SJSA1 (cell line): ENCODE measurements at places on chromosomes 7 and 10. TPM values are rescaled to one million over a fixed set of nuclear protein-coding genes. Genes with fewer than 3 reads are reported as not detected.
A peak's percentile ranks its signal among the peaks of the same experiment; 100 is the strongest.

GRCh38 chr7:28818996-28819395 lies 139.1 kb downstream of the TRIL start:
- DNase-seq = no peak

DNA sequence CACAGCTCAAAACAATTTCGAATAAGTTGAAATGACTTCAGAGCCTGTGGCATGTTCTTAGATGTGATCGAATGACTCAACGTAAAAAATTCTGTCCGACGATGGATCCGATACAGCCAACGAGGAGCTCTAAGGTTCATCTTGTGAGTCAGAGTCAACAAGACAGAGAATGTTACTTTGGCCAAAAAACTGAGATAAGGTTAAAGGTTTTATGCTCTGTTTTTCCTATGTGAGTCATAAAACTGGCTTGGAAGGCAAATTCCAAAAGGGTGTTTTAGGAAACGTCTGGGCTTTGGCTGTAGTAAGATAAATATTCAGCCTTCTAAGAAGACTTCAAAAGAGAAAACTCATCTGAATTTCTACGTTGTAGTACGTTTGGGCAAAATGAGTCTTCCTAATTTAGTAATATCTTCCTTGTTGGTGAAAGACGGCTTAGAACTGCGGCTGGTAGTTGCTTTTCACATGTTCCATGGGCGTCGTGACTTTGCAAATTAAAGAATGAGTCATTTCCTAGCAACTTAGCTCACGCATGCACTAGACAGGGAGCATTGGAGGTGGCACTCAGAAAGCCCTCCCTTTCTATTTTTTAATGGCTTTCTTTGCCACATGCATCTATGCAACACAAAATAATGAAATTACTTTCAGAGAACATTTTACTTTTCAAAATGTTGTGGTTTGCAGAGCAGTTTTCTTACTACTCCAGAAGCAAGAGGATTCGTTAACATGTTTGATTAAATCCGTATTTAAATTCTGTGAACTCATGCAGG lies 28.2 kb downstream of the PFKP start:
- peak; percentile 87 for DNase-seq

DNA sequence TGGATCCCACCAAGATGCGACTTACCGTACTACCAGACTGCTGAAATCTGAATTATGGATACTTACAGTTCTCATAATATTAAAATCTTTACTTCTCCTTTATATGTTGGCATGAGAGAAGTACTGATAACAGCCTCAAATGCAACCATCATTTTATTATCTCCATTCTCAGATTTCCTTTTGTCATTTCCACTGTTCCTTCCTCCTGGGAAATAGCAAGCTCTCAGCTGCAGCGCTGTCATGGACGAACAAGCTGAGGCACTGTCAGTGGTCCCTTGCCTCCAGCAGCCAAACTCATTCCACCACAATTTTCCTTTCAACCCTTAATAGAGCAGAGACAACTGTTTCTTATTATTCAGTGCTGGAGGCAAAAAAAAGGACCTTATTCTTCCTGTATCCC lies 478.4 kb downstream of the ARL4A start:
- DNase-seq = no peak

GRCh38 chr7:144653449-144653848 lies 182.4 kb downstream of the TPK1 start:
- no peak for DNase-seq

GRCh38 chr7:55366461-55367070 lies 1.4 kb downstream of the LANCL2 start:
- DNase-seq = no peak

GRCh38 chr7:17339139-17339538 lies 40.7 kb downstream of the AHR start:
- no peak for DNase-seq

DNA sequence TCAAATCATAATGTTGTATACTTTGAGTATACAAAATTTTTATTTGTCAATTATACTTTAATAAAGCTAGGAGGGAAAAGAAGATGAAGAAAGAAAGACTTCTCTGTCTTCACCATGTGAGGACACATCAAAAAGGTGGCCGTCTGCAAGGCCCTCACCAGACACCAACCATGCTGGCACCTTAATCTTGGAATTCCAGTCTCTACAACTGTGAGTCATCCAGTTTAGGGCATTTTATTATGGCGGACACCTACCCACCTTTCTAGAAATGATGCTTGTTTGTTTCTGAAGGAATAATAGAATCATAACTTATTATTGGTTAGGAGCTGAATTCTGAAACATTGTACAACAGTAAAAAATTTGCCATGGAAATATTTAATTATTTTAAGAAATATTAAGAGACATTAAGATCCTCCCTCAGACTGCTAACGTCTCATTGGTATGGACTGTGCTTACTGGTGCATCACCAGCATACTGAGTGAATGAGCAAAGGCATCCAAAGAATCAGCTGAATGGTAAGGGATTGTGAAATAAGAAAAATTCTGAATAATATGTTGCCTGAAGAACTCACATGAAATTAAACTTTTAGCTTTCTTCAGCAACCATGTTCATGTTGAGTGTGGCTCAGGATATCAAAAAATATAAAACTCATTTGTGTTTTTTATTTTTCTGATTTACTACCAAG lies 536.6 kb downstream of the HTR7 start:
- no peak for DNase-seq

DNA sequence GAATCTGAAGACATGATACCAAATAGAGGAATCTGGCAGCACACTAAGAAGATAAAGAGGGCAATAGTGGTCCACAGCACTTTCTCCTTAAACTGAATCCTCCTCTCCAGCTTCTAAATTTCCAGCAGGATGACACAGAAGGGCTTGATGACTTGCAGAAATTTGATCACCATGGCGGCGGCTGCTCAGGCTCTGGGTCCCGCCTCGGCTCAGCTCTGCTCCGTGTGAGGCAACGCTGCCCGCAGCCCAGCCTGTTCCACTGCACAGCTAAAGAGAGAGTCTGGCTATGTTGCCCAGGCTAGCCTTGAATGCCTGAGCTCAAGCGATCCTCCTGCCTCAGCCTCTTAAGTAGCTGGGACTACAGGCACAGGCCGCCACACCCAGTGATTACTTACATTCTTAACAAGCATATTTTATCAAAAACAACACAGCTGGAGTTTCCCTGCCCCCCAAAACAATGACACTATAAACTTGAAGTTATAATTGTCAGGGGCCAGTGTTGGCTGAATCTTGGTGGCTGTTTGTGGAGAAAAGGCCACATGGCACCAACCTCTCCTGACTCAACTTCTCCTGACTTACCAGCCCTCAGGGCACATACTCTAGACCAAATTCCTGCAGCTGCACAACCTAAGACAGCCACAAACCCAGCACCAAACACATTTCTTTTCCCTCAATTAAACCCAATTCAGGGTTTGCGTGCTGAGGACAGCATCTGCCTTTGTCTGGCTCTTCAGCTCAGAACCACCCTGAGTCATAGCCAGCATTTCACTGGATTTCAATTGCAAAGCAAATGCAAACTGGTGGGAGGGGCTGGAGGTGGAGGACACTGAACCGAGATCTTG lies 11.6 kb upstream of the TNPO3 start:
- DNase-seq = peak; percentile 95

DNA sequence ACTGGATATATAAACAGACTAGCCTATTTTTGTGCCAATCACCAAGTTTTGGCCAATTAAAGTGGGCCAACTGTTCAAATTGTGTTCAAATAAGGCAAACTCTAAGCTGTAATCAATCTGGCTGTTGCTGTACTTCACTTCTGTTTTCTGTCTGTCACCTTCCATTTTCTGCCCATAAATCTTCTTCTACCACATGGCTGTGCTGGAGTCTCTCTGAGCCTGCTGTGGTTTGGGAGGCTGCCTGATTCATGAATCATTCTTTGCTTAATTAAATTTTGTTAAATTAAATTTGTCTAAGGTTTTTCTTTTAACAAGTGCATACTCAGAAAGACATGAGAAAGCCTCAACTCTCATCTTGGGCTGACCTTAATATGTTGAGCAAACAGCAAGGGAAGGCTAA lies 172.6 kb upstream of the VIPR2 start:
- DNase-seq = no peak

GRCh38 chr10:124626759-124627380 lies 117.3 kb downstream of the FAM53B start:
- no peak for DNase-seq

DNA sequence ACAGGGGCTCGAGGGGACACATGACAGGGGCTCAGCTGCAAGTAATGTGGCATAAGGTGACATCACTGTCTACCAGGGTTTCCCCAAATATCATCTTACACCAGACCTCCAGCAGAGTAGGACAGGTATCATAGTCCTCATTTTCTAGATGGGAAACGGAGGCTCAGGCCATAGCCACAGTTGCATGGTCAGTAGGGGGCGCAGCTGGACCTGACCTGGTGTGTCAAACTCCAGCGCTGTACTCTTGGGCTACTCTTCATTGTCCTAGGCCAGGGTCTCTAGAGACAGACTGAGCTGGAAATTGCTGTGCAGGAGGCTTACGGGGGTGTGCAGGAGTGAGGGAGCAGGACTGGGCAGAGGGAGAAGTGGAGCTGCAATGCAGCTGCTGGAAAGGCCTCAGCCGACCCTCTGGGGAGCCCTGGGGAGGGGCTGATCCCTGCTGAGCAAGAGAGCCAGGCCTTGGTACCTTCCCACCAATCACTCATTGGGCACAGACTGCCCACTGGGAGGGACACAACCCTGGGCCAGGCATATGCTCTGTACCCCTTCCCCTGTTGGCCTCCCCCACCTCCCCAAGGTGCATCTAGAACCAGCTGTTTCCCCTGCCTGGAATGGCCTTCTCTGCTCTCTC lies 89.9 kb downstream of the CDH23 start:
- no peak for DNase-seq

DNA sequence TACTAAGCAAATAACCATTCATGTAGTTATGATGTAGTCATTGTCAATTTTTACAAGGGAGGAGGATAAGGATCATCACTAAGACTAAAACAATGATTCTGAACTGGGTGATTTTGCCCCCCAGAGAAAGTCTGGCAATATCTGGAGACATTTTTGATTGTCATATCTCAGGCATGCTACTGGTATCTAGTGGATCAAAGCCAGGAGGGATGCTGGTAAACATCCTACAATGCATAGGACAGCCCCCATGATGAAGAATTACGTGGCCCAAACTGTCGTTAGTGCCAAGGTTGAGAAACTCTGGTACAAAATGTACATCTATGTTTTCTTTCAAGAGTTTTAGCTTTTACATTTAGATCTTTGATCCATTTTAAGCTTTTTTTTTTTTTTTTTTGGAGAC lies 57.3 kb downstream of the GBF1 start:
- DNase-seq = no peak

- DNase-seq = no peak
Measured at GRCh38 chr10:46541735-46542566, 14.5 kb downstream of the GPRIN2 start.

GRCh38 chr7:57579454-57579853 lies 129.5 kb downstream of the ZNF716 start:
- DNase-seq = no peak

GRCh38 chr7:87317691-87318245 lies 27.7 kb upstream of the CROT start:
- no peak for DNase-seq

DNA sequence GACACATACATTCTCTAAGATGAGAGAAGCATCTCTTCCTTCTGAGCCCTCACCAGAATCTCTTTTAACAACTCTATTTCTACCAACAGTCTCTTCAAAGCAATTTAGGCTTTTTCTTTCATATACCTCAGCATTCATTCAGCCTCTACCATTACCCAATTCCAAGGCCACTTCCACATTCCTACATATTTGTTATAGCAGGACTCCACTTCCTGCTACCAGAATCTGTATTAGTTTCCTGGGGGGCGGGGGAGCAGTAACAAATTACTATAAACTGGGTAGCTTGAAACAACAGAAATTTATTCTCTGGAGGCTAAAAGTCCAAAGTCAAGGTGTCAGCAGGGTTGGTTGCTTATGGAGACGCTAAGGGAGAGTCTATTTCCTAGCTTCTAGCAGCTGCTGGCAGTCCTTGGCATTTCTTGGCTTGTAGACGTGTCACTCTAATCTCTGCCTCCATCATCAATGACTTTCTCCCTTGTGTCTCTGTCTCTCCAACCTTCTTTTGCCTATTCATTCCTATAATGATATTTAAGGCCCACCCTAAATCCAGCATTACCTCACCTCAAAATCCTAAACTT lies 7.4 kb downstream of the PRPS1L1 start:
- DNase-seq = no peak

- DNase-seq = no peak
Measured at GRCh38 chr10:19795684-19796083, 20.5 kb upstream of the PLXDC2 start.

DNA sequence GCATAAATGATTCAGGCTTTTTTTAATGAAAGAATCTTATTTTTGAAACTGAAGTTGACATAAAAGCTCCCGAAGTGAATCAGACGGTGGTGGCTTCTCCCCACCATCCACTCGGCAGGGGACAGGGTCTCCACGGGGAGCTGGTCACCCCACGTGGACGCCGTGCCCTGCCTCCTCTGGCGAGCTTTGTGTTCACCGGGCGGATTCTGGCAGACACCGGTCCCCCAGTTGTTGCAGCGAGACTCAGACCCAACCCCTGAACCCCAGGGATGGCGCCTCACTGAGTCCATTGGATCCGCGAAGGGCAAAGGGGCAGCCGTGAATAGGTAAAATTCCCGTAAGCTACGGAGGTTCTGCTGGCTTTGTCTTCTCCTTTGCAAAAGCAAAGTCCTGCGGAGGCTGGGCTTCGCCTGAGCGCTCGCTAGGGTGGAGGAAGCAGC lies 38.4 kb downstream of the PTPRN2 start:
- no peak for DNase-seq

GRCh38 chr7:47594406-47594805 lies 12.5 kb upstream of the TNS3 start:
- DNase-seq = no peak

- DNase-seq = no peak
Measured at GRCh38 chr7:98276241-98276761, 5.2 kb upstream of the BRI3 start.

GRCh38 chr10:73590881-73591799 lies at the start of gene USP54:
USP54 (minus strand) TSS chr10:73591342; CDS start chr10:73575658, 15,684 bp downstream.
- DNase-seq = peak; percentile 90

GRCh38 chr10:89838044-89838615 lies 136.7 kb downstream of the KIF20B start:
- DNase-seq = no peak

- no peak for DNase-seq
Measured at GRCh38 chr7:29041991-29042390, 83.9 kb upstream of the TRIL start.

DNA sequence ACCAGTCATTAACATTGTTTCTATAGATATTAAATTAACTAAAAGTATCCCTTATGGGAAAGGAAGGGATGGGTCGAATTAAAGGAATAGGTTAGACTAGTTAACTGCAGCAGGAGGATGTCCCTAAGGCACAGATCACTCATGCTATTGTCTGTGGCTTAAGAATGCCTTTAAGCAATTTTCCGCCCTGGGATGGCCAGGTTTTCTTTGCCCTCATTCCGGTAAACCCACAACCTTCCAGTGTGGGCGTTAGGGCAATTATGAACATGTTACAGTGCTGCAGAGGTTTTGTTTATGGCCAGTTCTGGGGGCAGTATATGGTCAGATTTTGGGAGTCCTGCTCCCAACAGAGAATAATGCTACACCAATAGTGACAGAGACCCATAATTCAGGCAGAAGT lies 139.3 kb upstream of the CDK13 start:
- no peak for DNase-seq

MKLN1 gene
- 38.5 and 49.2 TPM in 2 replicates for total RNA-seq

KNDC1 gene
- total RNA-seq = 0.11 TPM in 1 of 2 replicates, not detected in the other

PKD2L1 gene
- total RNA-seq = not detected in 2 replicates

SLC18A2 gene
- not detected in 2 replicates for total RNA-seq

STYXL1 gene
- 78.4 and 123 TPM in 2 replicates for total RNA-seq

FGFBP3 gene
- total RNA-seq = not detected in 2 replicates

ECHS1 gene
- total RNA-seq = 106 and 145 TPM in 2 replicates

ADAMTS14 gene
- 0.66 and 1.2 TPM in 2 replicates for total RNA-seq

WDR37 gene
- 6.2 and 8.1 TPM in 2 replicates for total RNA-seq

PPP1R3A gene
- total RNA-seq = not detected in 2 replicates

ARL5B gene
- 26.8 and 36.3 TPM in 2 replicates for total RNA-seq

GRM8 gene
- total RNA-seq = not detected in 2 replicates
